ENCODE measurements at places on chromosomes 12 and 14. TPM values are rescaled to one million over a fixed set of nuclear protein-coding genes. Genes with fewer than 3 reads are reported as not detected.
A peak's percentile ranks its signal among the peaks of the same experiment; 100 is the strongest.

- DNase-seq: no peak
Observed at GRCh38 chr14:27739657-27740156, 1026.9 kb upstream of the FOXG1 start.

- DNase-seq: no peak
Observed at GRCh38 chr12:7304456-7304855, 584 bp downstream of the ACSM4 start.

DNA sequence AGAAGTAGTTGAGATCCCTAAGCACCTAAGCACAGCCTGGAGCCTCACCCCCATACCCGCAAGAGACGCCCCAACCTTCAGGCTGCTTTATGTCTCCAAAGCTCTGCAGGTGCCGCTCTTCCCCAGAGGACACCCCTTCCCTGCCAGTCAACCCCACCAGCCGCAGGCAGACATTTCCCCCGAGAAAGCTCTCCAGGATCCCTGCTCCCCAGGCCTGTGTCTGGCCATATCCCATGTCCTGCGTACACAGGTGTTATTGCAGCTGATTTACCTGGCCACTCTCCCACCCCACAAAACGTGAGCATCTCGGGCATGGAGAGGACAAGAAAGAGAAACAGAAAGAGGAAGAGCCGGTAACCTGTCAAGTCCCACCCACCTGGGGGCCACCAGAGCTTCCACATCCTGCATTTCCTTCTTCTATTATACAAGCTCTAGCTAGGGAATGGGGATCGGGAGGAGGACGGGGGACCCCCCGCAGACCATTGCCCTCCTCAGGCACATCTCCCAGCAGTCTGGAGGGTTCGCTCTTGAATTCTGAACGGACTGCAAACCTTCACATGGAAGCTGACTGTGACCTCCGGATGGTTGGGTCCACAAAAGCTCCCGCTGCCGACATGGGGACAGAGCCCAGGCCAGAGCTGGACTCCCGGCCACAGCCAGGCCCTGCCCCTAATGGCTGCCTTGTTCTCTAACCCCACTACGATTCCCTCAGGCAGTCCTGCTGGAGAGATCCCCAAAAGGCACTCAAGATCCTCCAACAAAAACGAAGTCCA is 17.6 kb downstream of the CCDC88C start:
- no peak for DNase-seq

- no peak for DNase-seq
Observed at GRCh38 chr12:42426746-42427145, 100.8 kb downstream of the PPHLN1 start.

DNA sequence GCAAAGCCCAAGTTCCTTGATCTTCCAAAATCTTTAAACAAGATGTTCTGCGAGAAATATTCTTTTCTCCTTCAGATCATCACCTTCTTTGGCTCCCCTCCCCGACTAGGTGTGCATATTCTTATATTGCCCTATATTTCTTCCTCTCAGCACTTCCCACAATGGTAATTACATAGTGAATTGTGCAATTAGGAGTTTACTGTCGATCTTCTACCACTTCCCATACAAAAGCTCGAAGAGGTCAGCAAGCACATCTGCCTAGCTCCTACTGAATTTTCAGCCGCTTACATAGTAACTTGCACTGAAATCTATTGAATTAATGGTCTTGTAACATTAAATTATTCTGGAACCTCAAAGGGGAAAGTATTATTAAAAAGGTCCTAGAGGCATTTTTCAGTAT is 16.7 kb downstream of the OSBPL8 start:
- no peak for DNase-seq

DNA sequence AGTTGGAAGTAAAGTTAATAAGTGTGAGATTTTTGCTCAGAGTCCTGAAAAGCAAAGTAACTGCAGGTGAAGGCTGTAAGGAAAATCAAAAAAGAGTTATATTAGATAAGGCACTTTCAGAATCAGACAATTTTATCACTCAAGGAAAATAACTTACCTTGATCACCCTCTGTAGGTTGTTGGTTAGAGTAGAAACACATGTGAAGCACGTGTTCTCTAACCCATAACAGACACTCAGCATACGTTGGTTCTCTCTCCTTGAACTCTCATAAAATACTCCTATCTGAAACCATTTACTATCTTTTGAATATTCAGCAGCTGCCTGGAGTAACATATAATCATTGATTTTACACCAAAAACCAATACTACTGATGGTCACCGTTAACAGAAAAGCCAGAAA is 335.5 kb downstream of the KCNH5 start:
- DNase-seq: no peak

DNA sequence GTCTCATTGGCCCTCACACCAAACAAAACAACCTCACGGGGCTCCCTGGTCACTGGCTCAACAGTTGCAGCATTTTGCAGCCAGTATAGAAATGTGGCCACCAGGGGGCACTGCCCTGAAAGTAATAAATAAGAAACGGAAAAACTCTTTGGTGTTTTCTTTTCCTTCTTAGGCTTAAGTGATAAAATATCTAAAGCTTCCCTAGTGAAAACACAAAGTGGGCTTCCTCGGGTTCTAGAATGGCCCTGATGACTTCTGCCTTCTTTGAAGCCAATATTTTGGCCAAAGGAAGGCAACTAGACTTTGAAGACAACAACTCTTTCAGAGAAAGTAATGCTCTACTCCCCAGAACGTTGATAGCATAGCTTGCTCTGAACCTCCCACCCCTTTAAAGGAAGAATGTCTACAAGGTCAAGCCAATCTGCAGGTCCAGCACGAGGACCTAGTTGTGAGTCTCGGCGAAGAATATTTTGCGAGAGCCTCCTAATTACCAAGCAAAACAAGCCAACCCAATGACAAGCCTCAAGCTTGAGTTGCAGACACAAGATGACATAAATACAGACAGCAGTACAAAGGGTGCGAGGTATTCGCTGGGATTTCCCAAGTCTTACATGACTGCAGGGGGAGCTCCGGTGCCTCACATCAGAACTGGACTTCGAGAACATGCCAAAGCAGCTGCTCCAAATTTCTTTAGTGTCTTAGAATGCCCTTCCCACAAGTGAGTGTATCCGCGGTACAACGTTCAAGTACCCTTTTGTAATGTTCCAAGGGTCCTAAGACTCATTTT is 2.6 kb downstream of the ITPK1 start:
- DNase-seq: no peak

DNA sequence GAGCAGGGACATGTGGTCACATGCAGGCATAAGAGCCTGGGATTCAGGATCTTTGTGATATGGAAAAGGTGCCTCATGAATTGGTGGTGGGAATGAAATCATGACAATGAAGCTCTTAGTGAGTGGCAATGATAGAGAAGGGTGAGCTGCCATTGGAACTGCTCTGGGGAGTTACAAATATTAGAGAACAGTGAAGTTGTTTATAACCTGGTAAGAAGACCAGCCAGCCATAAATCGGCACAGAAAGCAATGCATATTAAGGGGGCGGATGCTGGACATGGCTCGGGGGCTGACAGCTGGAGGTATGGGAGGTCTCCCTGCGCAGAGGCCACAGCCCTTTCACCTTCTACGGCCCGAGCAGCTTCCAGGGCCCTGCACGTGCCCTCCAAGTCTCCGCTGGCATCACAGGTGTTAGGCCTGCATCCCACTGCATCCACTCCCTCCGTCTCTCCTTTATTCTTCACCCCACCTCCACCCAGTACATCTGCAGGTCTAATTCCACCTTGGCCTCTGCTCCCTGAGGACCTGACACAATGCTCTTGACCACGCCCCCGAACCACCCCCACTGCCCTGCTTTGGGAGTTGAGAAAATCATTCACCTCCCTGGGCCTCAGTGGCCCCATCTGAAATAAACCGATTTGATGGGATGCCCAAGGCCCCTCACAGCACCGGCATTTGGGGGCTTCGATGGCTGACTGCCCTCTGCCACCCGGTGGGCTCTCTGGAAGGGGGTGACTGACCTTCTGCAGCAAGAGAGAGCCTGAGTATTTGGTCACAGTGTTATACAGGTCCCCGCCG is 4.1 kb downstream of the CACNA2D4 start:
- DNase-seq: no peak

DNA sequence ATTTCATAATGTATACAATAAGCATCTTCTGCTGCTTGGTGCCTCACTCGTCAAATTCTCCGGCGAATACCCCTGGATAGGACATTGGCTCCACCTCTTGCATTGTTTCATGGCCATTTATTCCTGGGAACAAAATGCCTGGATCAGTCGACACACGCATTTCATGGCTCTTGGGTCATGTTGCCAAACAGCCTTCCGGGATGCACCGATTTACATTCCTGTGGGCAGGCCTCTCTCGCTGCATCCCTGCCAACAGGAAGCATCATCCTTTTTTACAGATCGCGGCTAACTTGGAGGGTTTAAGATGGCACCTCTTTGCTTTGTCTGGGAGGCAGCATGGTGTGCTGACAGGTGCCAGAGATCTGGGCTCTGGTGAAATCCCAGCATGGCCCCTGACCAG is 32.7 kb upstream of the RIMBP2 start:
- no peak for DNase-seq

DNA sequence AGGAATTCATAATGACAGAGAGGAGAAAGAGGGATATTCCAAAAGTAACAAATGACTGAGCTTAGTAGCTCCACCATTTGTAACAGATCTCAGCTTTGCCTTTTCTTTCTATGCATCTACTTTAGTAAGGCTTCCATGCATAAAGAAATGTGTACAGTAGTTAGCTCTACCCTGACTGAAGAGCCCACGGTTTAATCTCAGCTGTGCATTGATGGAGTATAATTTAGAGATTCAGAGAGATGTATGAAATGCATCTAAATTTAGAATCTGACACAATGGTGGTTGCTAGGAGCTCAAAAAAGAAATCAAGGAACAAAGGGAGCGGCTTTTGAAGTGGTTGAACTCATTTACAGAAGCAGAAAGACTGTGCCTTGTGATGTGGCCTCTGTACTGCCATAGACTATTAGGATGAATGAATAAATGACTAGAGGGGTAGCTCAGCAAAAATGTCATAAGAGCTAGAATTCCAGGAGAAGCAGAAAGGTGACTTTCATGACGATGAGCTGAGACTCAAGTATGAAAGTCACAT is 838.6 kb downstream of the RPS29 start:
- DNase-seq: no peak

GRCh38 chr12:27555925-27556778 is 32.1 kb downstream of the PPFIBP1 start:
- DNase-seq: no peak

GRCh38 chr12:87848248-87848868 is 180.8 kb downstream of the C12orf50 start:
- DNase-seq: no peak

- DNase-seq: no peak
Observed at GRCh38 chr12:112419297-112420133, 768 bp downstream of the PTPN11 start.

- no peak for DNase-seq
Observed at GRCh38 chr14:22159099-22159498, 429.9 kb downstream of the DAD1 start.

DNA sequence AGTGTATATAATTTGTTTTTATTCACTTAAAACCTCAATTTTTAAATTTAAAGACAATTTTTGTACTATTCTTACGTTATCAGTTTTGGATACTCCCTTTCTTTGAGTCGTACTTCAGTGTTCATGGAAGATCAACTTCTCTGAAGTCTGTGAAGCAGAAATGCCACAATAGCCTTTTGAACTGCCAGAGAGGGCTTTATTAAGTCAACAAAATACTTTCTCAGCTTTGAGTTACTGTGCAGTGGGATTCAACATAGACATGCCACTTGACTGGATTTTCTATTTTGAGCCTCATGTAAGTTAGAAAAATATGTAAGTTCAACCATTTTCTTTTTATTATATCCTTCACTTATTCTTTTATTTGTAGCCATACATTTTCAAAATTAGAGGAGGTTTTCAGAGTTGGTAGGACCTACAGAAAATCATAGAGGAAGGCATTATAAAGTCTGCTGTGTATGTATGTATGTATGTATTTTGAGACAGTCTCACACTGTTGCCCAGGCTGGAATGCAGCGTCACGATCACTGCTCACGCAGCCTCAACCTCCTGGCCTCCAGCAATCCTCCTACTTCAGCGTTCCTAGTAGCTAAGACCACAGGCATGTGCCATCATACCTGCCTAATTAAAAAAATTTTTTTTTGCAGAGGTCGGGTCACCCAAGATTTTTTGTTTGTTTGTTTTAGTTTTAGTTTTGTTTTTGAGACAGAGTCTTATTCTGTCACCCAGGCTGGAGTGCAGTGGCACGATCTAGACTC is 31.3 kb upstream of the BCAT1 start:
- DNase-seq: no peak

DNA sequence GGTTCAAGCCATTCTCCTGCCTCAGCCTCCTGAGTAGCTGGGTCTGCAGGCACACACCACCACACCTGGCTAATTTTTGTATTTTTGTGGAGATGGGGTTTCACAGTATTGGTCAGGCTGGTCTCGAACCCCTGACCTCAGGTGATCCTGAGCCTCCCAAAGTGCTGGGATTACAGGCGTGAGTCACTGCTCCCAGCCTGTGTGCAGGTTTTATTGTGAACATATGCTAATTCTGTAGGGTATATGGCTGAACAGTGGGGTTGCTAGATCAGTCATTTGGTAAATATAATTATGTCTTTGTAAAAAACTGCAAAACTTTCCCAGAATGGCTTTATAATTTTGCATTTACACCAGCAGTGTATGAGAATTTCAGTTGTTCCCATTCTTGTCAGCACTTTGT is 85.9 kb downstream of the RCOR1 start:
- no peak for DNase-seq

DNA sequence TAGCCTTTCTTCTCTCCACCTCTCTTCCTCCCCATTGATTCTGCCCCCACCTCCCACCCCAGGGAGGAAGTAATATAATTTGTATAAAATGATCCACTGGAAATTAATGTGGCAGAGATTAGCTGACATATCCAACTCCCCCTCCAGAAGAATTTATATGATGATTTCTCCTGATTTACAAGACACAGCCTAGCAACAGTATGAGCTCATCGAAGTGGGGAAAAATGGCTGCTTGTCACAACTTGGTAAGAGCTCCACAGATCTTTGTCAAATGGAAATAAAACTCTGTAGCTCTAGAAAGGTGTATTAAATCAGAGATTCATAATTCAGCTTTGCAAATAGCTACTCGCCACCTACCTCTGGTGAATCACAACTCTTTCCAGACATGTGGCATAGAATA is 195.7 kb downstream of the NOVA1 start:
- no peak for DNase-seq

DNA sequence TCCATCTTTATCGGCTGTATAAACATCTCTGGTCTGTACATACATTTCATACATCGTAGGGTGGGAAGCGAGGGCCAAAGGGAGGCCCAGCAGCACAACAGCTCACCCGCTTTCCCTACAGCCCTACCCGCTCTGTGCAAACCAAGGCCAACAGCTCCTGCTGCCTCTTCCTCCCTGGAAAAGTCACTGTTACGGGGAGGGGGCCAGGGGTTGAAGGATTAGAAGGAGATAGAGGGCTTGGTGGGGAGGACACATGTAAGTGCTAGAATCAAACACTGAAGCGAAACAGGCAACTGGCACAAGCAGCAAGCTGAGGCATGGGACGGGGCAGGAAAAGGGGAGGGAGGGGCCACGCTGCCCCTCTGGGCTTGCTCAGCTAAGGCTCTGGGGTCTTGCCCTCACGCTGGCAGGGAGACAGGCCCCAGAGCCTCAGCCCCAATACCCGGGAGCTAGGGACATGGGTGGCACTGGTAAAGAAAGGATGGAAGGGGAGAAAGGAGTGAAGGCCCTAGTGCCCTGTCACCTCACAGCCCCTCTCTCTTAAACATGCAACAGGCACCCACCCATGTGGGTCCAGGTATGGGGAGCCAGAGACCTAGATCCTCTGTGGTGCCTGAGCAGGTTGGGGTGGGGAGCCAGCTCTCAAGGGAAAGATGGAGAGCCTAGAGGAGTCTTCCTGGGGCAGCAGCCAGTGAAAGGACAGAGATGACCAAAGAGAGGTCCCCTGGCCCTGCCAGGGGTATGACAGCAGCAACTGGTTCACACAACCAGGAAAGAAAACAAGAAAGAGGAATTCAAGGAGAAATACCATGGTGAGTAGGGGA is 14.4 kb downstream of the SPRYD3 start:
- DNase-seq: peak; percentile 58

POP5 gene
- total RNA-seq: 59.8 TPM

Measured in chondrocyte (in vitro differentiated cells).